Natural killer cell (primary cell): ENCODE measurements at places on chromosomes 16 and 17. TPM values are rescaled to one million over a fixed set of nuclear protein-coding genes. Genes with fewer than 3 reads are reported as not detected.

DNA sequence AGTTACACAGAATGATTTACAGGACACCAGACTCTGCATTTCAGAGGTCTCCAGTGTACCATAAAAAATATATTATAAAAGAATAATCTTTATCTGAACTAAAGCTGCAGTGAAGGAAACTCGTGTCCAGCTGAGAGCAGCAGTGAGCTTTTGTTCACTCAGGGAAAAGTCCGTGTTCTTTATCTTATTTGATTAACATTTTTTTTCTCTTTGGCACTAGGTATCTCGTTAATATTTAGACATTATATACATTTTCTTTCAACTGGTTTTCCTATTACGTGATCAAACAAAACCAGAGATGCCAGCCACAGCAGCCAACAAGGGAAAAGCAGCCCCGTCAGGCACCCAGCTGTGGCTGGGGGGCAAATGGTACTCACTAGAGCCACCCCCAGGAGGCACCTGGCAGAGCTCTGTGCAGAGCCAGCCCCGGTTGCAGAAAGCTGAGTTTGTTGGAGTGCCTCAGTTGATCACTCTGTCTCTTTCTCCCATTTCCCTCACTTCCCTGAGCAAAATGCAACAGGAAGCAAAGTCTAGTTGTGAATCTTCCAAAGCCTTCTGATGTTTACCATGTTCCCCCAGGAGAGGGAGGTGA, 1.1 kb upstream of the HS3ST4 start:
- DNase-seq: no peak
- no peaks in the 10 kb centered on the region for H3K4me1 ChIP-seq
- peaks cover 7% of the 10 kb centered on the region for H3K27me3 ChIP-seq
- H3K36me3 ChIP-seq: no peaks in the 10 kb centered on the region

GRCh38 chr17:40307001-40307730, 1.8 kb upstream of the RARA start:
- H3K4me3 ChIP-seq: no peak overlapping the region
- peaks cover 54% of the 10 kb centered on the region for H3K4me1 ChIP-seq
- H3K27me3 ChIP-seq: no peaks in the 10 kb centered on the region
- H3K36me3 ChIP-seq: no peaks in the 10 kb centered on the region
- no peak for DNase-seq
- peak overlapping the region; percentile 24 for H3K27ac ChIP-seq

DNA sequence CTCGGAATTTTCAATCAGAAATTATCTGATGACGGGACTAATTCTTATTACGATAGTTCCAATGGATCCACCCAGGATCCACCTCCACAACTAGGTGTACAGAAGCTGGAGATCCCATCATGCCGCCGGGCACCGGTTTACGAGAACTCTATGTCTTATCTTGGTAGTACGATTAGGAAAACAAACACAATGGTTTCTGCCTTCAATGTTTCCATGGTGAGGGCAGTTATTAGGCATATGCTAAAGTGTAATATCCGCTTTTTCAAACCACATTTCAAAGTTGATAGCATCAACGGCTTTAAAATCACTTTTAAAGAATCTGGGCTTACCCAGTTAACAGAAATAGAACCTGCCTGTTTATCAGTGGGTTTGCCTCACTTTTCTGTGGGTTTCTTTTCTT, 705.7 kb downstream of the MAF start:
- H3K36me3 ChIP-seq: no peaks in the 10 kb centered on the region
- H3K4me1 ChIP-seq: no peaks in the 10 kb centered on the region

- H3K4me1 ChIP-seq: no peaks in the 10 kb centered on the region
- H3K27ac ChIP-seq: no peak overlapping the region
- no peak for DNase-seq
- peaks cover 53% of the 10 kb centered on the region for H3K36me3 ChIP-seq
- H3K27me3 ChIP-seq: no peaks in the 10 kb centered on the region
- no peak overlapping the region for H3K4me3 ChIP-seq
These were observed 24.3 kb downstream of the PELP1 start for GRCh38 chr17:4679658-4680057.

DNA sequence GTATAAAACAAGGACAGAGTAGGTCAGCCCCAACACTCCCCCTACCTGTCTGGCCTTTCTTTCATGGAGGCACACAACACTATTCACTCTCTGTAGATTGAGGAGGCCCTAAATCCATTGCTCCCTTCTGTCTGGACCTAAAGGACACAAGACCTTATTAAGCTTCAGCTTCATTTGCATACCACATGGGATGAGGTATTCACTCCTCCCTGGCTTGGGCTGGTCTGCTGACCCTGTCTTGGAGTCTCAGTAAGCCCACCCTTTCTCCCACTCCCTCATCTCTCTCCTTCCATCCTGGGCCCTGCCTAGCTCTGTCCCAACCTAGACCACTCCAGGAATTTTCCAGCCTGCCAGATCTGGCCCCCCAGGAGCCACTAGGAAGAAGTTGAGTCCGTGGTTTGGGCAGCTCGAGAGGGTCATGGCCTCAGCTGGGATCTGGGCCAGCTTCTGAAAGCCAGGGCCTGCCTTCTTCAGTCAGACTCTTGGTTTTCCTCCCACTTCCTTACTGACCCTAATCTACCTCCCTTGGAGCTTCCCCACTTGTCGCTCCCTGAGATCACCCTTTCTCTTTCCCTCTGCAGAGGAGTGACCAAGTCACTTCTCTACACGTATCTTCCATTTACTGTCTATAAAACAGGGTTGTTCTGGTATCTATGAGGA, 6.5 kb upstream of the LLGL1 start:
- no peaks in the 10 kb centered on the region for H3K36me3 ChIP-seq
- no peak overlapping the region for H3K4me3 ChIP-seq
- no peaks in the 10 kb centered on the region for H3K27me3 ChIP-seq
- no peak overlapping the region for H3K27ac ChIP-seq

DNA sequence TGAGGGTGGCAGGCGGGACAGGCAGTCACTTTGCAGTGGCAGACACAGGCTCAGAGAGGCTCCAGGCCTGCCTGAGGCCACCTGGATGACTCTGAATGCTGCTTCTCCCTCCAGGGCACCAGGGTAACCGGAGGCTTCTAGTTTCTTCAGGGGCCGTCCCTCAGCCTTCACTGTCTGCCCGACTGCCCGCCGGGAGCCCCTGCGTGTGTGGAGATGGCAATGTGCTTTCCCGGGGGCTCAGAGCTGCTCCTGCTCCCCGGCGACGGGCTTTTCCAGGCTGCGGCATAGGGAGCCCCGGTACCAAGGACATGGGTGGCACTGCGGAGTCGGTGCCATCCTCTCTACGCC, 51.5 kb downstream of the CBFA2T3 start:
- H3K4me1 ChIP-seq: peaks cover 23% of the 10 kb centered on the region
- H3K27ac ChIP-seq: no peak overlapping the region
- no peak overlapping the region for H3K4me3 ChIP-seq
- DNase-seq: no peak
- H3K27me3 ChIP-seq: no peaks in the 10 kb centered on the region
- H3K36me3 ChIP-seq: no peaks in the 10 kb centered on the region

Gene TTYH2
- 4.8 TPM for total RNA-seq

Gene HS3ST6
- total RNA-seq: not detected
